ENCODE measurements at places on chromosomes 2 and 18. TPM values are rescaled to one million over a fixed set of nuclear protein-coding genes. Genes with fewer than 3 reads are reported as not detected.

GRCh38 chr2:15259356-15259756, 301.8 kb downstream of the NBAS start:
- no peak for DNase-seq

GRCh38 chr2:118711603-118712002, 135.8 kb downstream of the EN1 start:
- no peak for DNase-seq

DNA sequence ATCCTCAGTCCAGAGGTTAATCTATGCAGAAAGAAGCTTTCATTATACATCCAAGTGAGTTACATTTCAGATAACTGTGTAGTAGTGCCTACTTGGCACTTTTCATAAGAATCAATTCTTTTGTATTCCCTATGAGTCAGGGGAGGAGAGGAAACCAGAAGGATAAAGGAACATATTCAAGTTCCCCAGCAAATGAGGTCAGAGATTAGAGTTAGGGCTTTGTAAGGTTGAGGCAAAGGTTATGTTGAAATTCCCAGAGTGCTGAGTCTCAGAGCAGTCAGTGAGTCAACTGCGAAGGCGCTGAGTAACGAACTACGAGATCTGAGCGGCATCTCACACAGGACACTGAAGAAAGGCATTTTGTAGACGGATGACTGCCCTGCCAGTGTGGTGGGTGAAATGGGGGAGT, 25.1 kb upstream of the ME2 start:
- no peak for DNase-seq

GRCh38 chr2:158414538-158414937, 42.0 kb downstream of the CCDC148 start:
- DNase-seq = no peak

- DNase-seq = no peak
Observed at GRCh38 chr18:54991981-54992380, 32.7 kb upstream of the CCDC68 start.

DNA sequence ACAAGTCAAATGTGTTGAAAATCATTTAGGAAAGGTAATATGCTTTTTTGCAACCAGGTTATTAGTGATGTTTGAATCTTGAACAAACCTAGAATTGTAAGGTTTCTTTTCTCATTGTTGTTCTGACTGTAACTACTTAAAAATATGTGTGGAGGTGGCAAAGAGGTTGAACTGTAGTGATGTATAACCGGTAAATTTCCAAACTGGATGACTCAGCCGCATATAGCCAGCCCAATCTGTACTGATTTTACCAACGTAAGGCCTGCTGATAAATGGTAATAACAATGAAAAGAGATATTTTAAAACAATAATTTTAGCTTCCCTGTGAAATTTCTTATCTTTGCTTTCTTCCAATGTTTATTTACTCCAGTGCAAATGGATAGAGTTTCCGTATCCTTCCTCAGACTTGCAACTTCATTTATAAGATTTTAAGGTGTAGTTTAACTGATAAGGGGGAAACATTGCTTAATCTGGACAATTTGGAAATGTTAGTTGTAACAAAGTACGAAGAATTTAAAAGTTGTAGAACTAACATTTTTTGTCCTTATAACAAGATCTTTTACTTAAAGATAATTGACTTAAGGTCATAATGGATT, 1170.4 kb upstream of the ZEB2 start:
- DNase-seq = no peak

DNA sequence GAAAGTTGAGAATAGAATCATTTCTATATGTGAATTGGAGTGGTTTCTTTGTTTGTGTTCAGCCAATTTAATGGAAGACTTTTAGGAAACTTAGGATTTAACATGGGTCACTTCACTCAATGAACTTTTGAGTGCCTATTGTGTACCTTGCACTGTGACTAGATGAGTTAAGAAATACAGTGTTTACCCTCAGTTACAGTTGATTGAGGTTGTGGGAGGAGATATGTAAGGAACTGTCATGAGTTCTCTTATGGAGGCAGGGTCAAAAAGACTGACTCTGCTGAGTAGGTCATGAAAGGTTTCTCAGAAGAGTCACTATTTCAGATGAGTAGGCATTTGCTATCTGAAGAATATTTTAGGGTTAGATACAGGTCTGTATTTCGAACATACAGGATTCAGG, 98.6 kb downstream of the RAB3GAP1 start:
- DNase-seq = no peak

- no peak for DNase-seq
Observed at GRCh38 chr2:121627525-121628050, 21.7 kb downstream of the CLASP1 start.

GRCh38 chr18:32714571-32715148, 58.2 kb downstream of the KLHL14 start:
- peak; percentile 12 for DNase-seq

GRCh38 chr2:239401881-239402233, 1.0 kb upstream of the HDAC4 start:
- no peak for DNase-seq

DNA sequence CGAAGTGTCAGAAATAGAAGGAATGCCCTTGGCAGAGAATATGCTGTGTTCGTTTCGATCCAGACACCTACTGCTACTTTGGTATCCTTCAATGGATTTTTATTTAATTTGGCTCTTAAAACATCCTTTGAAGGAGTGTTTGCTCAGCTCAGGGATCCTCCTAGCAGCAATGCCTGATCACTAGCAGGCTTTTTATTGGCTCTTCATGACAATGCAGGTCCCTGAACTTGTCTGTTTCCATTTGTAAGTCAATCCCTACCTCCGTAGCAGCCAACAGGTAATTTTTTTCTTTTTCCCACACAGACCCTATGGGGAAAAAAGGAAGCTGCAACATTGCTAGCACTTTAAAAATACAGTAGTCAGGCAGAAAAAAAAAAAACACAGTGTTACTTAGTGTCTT, 366.2 kb upstream of the LRRTM1 start:
- no peak for DNase-seq

The ABCG8 gene
- not detected for polyA plus RNA-seq

The QPCT gene
- polyA plus RNA-seq = 0.56 TPM

The KLHL41 gene
- polyA plus RNA-seq = not detected

The CD8B gene
- 7.3 TPM for polyA plus RNA-seq

The PAX3 gene
- polyA plus RNA-seq = not detected

Data from naive thymus-derived CD4-positive, alpha-beta T cell (primary cell).